Activated T-cell treated with anti-CD3 and anti-CD28 coated beads, Interleukin-2, amount 50 U/mL, for 72 hours (primary cell): ENCODE measurements at places on chromosomes 7 and 10. TPM values are rescaled to one million over a fixed set of nuclear protein-coding genes. Genes with fewer than 3 reads are reported as not detected.

APBB1IP gene
- 44.1 TPM for total RNA-seq

HGF gene
- total RNA-seq: not detected

PRKAR2B gene
- total RNA-seq: 1.1 TPM

CASD1 gene
- 15.8 TPM for total RNA-seq

LIPN gene
- not detected for total RNA-seq

PLXNA4 gene
- total RNA-seq: 1.1 TPM

UROS gene
- total RNA-seq: 31.6 TPM

ELN gene
- not detected for total RNA-seq

GRM3 gene
- not detected for total RNA-seq

WNT2 gene
- total RNA-seq: not detected

FAM24B gene
- total RNA-seq: 42.2 TPM

SNCG gene
- total RNA-seq: not detected

CRHR2 gene
- not detected for total RNA-seq

ASIC3 gene
- total RNA-seq: 14.4 TPM

SLC29A3 gene
- 5.3 TPM for total RNA-seq

SLC16A12 gene
- not detected for total RNA-seq

RBM20 gene
- 0.37 TPM for total RNA-seq

CUX1 gene
- total RNA-seq: 26.2 TPM

DEPP1 gene
- total RNA-seq: 1.4 TPM

CTAGE4 gene
- 1.5 TPM for total RNA-seq

TMEM176A gene
- 0.30 TPM for total RNA-seq

CPA2 gene
- total RNA-seq: not detected

UPK3B gene
- total RNA-seq: 3.3 TPM

NPFFR1 gene
- total RNA-seq: not detected

SLC18A2 gene
- not detected for total RNA-seq

TAS2R41 gene
- not detected for total RNA-seq

ITPRID1 gene
- not detected for total RNA-seq

ZNF804B gene
- not detected for total RNA-seq

MSMB gene
- not detected for total RNA-seq

LHFPL3 gene
- total RNA-seq: not detected

SMKR1 gene
- 4.3 TPM for total RNA-seq

HILPDA gene
- total RNA-seq: 42.7 TPM

EVX1 gene
- not detected for total RNA-seq

DPP6 gene
- not detected for total RNA-seq

NPC1L1 gene
- total RNA-seq: 0.12 TPM

LRRD1 gene
- total RNA-seq: not detected

RASSF4 gene
- 2.6 TPM for total RNA-seq

ADIRF gene
- total RNA-seq: not detected

ADK gene
- 56.2 TPM for total RNA-seq

SLC35B4 gene
- total RNA-seq: 18.3 TPM

RNF32 gene
- 3.1 TPM for total RNA-seq

AKR1B15 gene
- total RNA-seq: not detected

NRP1 gene
- 0.72 TPM for total RNA-seq

FGL2 gene
- 0.93 TPM for total RNA-seq

ANKRD1 gene
- not detected for total RNA-seq
